GM19239 (cell line): ENCODE measurements at places on chromosomes 13 and 19.

DNA sequence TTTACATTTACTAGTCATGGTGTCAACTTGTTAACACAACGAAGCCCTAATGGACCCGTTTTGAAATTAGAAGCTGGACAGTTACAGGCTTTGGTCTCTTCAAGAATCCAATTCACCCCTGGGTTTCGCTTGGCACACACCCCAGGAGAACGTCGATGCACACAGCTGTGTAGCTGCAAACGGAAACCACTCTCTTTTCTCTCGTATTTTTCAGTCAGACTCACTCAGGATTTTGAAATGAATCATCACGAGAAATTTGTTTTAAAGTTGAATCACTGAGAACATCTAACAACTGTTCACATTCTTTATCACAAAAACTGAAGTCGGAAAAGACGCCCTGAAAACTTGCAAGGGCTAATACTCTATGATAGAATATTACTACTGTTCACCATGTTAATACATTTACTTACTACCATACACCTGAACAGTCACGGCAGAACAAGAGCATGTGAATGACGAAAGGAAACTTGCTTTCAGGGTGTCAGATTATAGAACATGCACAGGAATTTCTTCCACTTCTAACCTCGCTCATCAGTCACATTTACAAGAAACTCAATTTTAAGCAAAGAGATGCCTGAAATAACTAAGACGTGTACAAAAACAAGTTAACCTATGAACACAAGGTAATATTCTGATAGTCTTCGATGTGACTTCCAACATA lies 4.7 kb downstream of the PNMA8A start:
- DNase-seq, result no peak

DNA sequence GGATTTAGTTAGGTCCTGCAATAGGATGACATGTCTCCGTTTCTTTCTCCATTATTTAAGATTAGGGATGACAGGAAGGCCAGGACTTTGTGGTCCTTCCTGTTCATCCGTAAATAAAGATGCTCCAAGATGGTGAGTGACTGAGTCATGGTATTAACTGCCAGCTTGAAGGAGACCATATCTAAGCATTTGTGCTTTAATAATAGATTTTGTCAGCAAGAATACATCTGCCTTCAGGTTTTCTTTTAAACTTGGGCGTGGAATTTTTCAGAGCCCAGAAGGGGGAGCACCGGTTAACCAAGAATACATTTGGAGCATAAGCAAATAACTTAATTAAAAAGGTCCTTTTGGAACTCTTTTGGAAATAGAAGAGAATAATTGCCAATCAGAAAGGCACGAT lies 68.2 kb downstream of the ARHGAP35 start:
- DNase-seq, result no peak

DNA sequence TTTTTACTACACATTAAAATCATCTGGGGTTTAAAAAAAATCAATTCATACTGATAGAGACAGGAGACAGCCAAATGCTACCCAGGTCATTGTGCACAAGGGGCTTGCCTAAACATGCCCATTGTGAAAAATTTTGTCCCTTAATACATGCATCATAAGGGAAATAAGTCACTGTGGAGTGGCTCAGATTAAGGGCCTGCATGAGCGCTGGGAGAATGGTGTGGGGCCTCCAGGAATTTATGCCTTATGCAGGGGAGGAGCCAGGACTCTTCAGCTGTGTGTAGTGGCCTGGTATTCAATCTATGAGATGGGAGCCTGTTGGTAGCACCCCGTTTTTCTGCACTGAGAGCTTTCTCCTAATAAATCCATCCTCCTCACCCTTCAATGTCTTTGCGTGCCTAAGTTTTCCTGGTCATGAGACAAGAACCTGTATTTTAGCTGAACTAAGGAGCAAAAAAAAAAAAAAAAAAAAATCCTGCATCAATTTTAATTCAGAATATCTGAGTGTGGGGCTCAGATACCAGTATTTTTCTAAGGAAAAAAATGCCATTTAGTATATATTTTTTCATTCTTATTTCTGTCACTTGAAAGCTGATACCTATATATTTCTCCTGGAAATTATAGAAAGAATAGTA lies 997.6 kb upstream of the ATXN8OS start:
- no peak for DNase-seq

- DNase-seq, result no peak
Measured at GRCh38 chr19:51036519-51036918, 1.7 kb upstream of the KLK12 start.

GRCh38 chr13:49610176-49610575 lies 18.1 kb upstream of the ARL11 start:
- DNase-seq, result no peak

GRCh38 chr13:51346397-51346796 lies 6.9 kb downstream of the SERPINE3 start:
- no peak for DNase-seq

DNA sequence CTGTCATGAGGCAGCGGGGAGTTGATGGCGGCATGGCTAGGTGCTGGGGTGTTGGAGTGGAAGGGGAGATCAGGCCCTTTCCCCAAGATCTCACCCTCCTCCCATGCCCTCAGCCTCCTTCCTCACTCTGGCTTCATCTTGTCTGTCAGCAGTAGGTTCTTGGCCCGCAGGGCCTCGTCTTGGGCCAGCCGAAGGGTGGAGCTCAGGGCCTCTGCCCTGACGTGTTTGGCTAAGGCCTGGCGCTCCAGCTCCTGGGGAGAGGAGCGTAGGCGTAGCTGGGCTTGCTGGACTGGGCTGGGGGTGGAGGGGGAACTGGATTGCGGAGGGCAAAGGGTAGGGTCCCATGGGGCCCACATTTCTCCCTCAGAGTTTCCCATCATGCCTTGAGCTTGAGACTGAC lies 23.2 kb downstream of the TSKS start:
- no peak for DNase-seq

DNA sequence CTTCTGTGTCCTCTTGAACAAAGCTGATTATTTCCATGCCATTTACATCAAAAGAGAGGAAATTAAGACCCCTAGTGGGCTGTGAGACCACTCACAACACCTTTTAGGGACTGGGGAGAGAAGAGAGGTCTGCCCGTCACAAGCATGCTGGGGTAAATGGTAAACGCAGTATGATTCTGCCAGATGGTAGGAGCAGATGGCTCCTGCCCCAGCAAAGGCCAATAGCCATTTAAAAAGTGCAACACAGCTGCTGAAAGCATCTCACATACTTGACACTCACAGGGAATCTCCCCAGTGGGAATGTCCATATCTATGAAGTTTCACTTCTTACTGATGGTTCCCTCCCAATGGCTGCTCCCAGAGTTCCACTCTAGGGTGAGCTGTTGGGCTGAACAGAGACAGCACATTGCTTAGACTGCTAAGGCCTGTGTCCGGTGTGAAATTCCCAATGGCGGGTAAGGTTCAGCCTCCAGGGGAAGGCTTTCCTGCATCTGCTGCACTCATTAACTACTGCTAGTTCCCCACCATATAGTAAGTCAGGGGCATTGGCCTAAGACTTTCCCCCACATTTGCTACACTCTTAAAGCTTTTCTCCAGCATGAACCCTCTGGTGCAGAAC lies 7.4 kb downstream of the ZNF671 start:
- DNase-seq, result no peak

GRCh38 chr19:34995551-34995950 lies 4.6 kb upstream of the GRAMD1A start:
- DNase-seq, result no peak

GRCh38 chr19:33394723-33395560 lies 21.4 kb downstream of the CEBPG start:
- DNase-seq, result no peak

DNA sequence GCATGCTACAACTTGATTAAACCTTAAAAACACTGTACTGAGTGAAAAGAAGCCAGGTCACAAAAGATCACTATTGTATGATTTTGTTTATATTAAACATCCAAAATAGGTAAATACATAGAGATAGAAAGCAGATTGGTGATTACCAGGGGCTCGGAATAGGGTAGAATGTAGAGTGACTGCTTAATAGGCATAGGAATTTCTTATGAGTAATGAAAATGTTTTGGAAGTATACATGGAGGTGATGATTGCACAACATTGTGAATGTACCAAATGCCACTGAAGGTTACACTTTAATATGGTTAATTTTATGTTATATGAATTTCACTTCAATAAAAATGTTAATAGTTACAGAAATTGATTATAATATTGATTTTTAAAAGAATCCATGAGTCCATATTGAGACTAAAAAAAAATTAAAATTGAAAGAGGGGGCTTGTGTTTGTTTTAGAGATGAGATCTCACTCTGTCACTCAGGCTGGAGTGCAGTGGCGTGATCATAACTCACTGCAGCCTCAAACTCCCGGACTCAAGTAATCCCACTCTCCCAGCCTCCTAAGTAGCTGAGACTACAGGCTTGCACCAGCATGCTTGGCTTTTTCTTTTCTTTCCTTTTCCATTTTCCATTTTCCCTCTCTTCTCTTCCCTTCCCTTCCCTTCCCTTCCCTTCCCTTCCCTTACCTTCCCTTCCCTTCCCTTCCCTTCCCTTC lies 85.1 kb downstream of the FNDC3A start:
- DNase-seq, result no peak

DNA sequence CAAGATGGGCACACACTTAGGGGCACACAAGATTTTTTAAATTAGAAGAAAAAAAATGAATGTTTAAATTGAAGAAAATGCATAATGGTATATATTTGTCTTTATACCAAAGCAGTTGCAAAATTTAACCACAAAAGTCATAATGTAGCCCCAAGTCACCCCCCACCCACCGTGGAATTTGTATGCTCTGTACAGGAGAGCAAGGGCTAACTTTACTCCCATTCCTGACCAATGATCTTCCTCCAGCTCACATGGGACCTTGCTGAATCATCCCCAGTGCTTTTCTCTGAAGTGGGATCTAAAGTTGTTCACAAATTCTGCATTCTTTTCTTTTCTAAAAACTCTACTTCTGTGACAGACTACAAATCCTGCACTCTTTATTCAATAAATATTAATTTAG lies 597.0 kb downstream of the UQCRFS1 start:
- DNase-seq, result no peak

DNA sequence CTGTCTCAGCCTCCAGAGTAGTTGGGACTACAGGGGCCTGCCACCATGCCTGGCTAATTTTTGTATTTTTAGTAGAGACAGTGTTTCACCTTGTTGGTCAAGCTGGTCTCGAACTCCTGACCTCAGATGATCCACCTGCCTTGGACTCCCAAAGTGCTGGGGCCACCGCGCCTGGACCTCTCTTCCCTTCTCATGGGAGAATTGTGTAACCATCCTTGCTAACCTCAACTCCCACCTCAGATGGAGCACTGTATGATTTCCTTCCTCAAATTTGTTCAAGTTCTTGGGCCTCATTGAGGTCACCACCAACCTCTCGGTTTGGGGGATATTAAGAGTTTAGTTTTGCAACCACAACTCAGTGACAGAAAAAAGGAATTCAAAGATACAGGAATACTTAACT lies 10.7 kb downstream of the LILRA5 start:
- DNase-seq, result no peak

DNA sequence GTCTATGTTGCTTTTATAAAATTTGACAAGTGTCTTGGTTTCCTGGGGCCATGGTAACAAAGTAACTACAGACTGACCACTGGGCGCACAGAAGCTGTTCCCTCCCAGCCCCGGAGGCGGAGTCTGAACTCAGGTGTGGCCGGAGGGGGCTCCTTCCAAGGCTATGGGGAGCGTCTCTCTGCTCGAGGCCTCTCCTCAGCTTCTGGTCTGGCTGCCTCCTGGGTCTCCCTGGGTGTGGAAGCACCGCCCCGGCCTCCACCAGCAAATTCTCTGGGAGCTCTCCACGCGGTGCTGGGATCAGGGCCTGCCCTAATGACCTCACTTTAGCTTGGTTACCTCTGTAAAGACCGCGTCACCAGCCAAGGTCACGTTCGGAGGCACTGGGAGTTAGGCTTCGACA lies 45.7 kb upstream of the F7 start:
- no peak for DNase-seq

DNA sequence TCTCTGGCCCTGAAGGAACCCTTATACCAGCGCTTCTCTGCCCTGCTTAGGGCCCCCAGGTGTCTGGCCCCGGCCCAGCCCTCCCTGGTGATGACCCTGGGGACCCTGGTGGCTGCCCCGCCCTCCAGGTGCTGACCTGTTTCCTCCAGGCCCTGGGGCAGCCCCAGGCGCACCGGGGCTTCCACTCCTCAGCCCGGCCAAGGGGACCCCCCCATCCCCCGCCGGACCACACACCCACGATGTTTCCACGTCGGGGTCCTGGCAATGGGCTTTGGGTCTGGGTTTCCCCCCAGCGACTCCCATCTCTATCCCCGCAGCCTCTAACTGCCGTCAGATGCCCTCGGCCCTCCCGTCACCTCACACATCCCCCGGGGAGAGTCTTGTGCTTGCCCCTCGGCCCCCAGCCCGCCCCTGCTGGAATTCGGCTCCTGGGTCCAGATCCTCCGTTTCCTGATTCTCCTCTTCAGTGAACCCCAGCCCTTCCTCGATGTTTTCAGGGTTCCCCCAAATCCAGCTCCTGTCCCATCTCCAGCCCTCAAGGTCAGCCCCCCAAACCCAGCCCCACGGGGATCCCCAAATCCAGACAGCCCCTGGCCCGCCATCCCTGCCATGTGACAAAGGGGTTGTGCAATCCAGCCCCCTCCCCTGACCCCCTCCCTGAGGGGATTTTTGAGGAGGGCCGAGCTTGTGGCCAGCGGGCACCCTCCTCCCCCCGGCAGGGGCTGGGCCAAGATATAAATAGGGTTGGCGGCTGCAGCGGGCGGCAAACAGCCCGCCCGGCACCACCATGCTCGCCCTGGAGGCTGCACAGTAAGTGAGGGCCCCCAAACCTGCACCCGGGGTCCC lies at the start of gene SPIB:
Gene SPIB, plus strand, starts transcription at position 763 of the 846 bp plus-strand sequence. Its CDS starts 25 bp downstream, at position 788.
- DNase-seq, result no peak

DNA sequence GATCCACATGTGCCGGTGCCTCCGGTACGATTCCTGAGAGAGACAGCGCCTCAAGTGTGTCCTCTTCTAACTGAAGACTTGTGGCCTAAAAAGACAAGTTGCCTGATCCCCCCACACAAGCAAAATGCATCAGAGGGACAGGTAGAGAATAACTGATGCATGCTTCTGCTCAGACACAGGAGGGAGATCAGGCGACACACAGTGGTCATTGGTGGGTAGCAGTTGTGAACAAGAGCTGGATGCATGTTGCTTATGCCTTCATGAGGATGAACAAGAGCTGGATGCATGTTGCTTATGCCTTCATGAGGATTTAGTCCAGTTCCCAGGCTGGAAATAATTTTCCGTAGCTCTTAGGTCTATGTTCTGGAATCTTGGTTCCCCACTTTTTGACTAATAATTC lies 505.6 kb downstream of the MYO16 start:
- no peak for DNase-seq

DNA sequence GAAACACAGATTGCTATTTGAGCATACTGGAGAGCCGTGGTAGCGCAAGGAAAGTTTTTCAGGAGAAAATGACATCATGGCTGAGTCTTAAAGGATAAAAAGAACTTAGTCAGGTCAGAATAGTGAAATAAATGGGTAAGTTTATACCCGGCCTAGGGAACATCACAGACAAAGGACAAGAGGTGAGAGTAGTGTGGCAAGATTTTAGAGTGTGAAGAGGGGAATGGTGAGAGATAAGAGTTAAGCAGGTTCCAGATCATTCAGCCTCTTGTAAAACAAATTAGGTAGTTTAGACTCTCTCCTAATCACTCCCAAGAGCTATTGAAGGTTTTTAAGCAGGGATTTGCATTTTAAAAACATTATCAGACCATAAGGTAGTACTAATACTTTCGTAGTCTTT lies 116.0 kb upstream of the MAB21L1 start:
- DNase-seq, result no peak
